ENCODE measurements at places on chromosomes 7 and 10.
A peak's percentile ranks its signal among the peaks of the same experiment; 100 is the strongest.

GRCh38 chr10:71250405-71250804, 38.0 kb downstream of the UNC5B start:
- DNase-seq = no peak

DNA sequence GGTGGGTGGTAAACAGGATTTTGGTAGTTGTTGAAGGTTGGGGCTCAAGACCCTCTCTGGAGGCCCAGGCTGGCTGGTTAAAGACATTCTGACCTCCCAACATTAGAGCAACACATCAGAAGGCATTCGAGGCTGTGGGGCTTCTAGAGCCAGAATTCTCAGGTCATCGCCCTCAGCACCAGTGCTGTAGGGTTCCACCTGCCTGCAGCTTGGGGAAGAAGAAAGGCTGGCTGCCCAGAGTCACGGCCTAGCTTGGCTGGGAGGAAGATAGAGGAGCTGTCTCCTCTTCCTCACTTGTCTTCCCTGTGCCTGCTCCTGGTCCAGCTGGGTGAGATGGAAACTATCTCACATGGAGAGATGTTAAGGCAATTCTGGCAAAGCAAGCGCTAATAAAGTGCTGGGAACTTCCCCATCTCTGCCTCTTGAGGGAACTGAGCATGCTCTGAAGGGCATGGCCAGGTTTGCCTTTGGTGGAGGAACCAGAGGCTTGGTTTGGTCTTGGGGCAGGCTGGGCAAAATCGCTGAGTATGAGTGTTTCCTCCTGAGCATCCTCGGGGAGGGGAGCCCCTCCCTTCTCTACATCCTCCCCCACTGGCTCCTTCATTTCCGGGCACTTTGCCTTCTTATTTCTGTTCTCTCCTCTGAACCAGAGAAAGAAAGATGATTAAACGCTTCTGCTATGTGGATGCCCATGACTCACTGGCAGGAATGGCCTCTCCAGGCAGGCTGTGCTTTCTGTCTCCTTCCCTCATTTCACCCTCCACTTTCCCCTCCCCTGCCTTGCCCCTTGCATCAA, 509.0 kb upstream of the PODXL start:
- peak; percentile 94 for DNase-seq

- no peak for DNase-seq
Measured at GRCh38 chr7:36308031-36308430, 81.6 kb upstream of the ANLN start.

GRCh38 chr10:62250594-62251198, 17.9 kb downstream of the RTKN2 start:
- peak; percentile 91 for DNase-seq

DNA sequence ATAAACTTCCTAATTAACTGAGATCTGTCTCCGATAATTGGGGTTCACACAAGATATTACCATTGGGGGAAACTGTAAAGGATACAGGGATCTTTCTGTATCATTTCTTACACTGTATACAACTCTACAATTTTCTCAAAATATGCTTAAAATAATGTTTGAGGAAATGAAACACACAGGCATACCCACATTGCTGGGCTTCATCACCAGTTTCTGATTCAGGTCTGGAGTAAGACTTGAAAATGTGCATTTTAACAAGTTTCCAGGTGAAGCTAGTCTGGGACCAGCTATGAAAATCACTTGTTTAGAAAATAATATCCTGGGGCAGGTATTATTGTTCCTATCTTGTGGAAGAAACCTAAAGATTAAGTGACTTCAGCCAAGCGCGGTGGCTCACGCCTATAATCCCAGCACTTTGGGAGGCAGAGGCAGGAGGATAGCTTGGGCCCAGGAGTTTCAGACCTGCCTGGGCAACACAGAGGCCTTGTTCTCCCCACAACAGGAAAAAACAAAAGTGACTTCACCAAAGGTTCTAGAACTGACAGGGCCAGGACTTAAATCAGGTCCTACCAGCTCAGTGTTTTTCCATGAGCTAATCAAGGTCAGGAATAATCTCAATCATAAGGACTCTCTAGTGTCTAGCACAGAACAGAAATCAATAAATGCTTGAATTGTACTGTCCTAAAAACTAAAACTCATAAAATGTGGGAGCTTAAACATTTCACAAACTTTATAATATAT, 12.6 kb downstream of the TOMM7 start:
- DNase-seq = no peak

GRCh38 chr7:2631946-2632732, at the start of gene TTYH3:
TSS of gene TTYH3 (plus strand) at chr7:2631986. CDS start at chr7:2632156, 170 bp downstream.
- DNase-seq = no peak

GRCh38 chr10:105274556-105275070, 633.5 kb downstream of the SORCS3 start:
- no peak for DNase-seq

DNA sequence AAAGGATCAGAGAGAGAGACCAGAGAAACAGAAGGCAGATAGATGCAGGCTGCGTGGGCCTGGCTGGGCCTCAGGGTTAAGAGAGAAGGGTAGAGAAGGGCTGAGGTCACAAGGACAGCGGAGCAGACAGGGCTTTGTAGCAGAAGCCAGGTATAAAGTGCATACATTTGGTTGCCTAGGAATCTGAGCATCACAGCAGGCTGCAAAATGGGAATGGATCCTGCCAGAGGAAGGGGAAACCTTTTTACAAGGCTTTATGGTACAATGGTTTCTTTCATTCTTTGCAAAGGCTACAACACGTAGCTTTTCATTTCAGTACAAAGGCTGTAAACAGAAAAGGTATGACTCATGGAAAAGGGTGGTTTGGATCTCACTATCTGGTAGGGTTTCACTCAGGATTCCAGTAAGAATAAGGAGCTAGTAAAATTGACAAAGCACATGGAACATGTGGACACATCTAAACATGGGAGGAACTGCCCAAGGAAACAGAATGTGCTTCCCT, 275.1 kb downstream of the DOCK4 start:
- peak; percentile 71 for DNase-seq

DNA sequence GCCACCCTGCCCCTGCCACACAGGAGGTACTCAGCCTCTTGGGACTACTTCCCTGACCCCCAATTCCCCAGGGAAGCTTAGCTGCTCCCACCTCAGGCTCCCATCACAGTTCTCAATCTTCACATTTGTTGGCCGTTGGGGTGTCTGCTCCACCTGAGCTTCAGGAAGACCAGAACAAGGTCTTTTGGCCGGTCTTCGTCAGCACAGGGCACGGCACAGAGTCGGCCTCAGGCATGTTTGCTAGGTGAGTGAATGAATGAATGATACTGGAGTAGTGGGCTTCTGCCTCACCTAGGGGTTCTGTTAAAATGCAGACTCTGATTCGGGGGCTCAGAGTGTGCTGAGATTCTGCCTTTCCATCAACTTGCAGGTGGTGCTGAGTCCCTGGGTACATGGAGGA, 20.3 kb downstream of the GPRIN2 start:
- DNase-seq = no peak

GRCh38 chr10:73167458-73167782, 388 bp downstream of the ECD start:
- DNase-seq = no peak

- peak; percentile 76 for DNase-seq
Measured at GRCh38 chr7:143381427-143382125, 431 bp downstream of the ZYX start.

DNA sequence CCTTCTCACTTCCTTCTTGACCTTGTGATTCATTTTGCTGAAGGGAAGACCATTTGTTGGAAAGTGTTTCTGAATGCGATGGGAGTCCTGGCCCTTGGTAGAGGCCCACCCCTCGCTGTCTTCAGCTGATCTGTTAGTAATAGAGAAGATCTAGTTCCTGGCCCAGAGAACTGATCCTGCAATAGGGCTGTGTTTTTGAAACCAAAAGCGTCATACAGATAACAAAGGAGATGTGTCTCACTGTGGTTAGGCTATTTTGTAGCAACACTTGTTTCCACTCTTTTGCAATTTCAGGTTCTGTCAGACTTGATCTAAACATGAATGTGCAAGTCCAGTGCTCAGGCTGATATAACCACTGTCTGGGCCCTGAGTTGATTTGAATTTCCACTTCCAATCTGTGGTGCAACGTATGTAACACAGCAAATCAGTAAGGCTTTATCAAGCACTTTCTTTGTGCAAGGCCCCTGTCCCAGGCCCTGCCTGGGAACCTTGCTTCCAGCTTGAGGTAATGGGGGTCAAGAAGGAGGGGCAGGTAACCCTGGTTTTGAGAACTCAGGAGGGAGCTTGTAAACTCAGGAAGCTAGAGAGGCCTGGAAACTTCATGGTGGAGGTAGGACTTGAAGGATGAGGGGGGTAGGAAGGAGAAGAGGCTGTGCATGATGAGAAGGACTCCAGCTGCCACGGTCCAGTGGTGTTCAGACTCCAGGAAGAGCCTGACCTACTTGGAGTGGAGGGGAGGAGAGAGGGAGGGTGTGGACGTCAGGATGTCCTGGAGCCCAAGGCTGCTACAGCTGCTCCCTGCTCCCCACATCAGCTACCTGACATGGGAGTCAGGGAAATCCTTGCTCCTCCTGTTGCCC, 42.2 kb upstream of the SRGN start:
- peak; percentile 41 for DNase-seq

GRCh38 chr7:97847791-97848190, 24.4 kb downstream of the ASNS start:
- DNase-seq = no peak

- no peak for DNase-seq
Measured at GRCh38 chr7:107344799-107345198, 125.1 kb upstream of the GPR22 start.

- no peak for DNase-seq
Measured at GRCh38 chr10:96118604-96119450, 11.3 kb upstream of the ZNF518A start.

- no peak for DNase-seq
Measured at GRCh38 chr10:109219935-109220605, 703.2 kb downstream of the XPNPEP1 start.

DNA sequence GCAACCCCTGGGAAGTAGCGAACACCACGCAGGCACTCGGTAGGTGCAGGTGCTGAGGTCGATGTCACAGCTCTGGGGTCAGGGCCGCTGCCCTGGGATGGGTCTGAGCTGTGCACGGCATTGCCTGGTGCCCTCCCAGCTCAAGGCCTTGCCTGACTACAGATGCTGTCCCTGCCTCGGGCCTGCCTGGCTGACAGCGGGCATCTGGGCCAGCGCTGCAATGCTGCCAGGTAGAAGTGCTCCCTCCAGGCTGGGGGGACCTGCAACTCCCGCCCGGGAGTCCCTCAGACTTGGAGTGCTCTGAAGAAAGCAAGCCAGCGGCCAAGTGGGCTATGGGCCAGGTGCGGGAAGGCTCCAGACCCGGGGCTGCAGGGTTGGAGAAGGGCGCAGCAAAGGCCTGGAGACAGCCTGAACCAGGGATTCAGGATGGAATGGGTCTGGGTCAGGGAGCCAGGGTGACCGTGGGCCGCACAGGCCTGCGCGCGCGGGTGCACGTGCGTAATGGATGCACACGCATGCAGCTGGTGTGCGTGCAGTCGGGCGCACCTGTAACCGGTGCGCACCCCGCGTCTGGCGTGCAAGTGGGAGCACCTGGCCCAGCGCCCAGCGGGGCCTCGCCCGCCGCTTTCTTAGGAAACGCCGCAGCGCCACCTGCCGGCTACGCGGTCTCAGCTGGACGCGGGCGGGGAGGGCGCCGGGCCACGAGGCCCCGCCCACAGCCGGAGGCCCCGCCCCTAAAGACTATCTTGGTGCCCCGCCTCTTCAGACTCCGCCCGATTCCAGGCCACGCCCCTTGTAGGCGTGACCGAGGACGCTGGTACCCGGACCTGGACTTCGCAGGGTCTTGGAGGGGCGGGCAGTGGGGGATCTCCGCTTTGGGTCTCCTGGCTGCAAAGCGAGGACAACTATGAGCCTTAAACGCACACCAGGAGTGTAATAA, 46.7 kb downstream of the MICALL2 start:
- peak; percentile 78 for DNase-seq

- peak; percentile 43 for DNase-seq
Measured at GRCh38 chr10:120732643-120733313, 118.4 kb upstream of the WDR11 start.

GRCh38 chr7:38873433-38873832, 35.6 kb downstream of the VPS41 start:
- peak; percentile 23 for DNase-seq

- DNase-seq = peak; percentile 79
Measured at GRCh38 chr7:144391823-144392255, 11.7 kb downstream of the NOBOX start.

GRCh38 chr7:118349604-118350003, 125.1 kb downstream of the ANKRD7 start:
- DNase-seq = no peak

DNA sequence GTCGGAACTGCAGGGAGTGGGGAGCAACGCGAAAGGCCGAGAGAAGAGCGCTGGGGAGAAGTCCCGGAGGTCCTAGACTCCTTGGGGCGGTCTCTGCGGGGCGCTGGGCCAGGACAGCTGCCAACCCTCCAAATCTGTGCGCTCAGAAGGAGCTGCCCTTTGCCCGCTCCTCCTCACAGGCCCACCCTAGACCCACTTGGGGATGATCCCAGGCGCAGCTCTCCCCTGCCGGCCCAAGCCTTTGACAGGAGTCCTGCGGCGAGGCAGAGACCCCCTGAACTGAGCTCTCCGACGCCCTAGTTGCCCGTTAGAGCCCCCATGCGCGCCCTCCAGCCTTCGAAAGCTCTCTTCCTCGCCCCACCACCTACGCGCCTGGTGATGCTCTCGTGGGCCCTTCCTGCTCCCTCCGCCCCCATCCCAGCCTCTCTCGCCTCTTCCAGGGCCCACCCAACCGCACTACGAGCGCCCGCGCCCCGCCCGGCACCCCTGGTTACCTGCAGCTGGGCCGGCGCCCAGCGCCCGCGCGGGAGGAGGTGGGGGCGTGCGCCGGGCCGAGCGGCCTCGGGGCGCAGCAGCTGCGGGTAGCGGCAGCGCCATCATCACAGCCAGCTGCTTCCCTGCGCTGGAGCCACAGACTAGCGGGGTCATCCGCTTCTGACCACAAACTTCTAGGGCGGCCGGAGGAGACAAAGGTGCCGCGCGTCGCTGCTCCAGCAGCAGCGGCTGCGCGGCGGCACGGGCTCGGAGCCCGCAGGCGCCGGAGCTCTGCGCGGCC, 353.4 kb downstream of the DNAJB6 start:
- no peak for DNase-seq

DNA sequence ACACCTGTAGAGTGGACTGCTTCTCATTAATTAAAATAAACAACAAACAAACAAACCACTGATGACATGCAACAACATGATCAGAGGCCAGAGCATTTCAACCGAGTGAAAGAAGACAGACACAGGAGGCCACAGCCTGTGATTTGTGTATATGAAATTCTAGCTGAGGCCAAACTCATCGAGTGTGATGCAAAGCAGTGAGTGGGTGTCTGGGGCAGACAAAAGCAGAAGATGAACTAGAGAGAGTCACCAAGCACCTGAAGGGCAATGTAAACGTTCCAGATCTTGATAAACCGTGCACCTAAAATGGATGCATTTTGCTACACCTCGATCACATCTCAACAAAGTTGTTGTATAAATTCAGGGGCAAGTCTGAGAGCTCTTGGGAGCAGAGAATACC, 108.4 kb downstream of the KLF6 start:
- no peak for DNase-seq

- peak; percentile 35 for DNase-seq
Measured at GRCh38 chr10:30581779-30582380, 47.7 kb downstream of the LYZL2 start.

All from fibroblast of lung (primary cell).